Activated naive CD8-positive, alpha-beta T cell treated with anti-CD3 and anti-CD28 coated beads for 36 hours (primary cell): ENCODE measurements at places on chromosomes 16 and 17.

DNA sequence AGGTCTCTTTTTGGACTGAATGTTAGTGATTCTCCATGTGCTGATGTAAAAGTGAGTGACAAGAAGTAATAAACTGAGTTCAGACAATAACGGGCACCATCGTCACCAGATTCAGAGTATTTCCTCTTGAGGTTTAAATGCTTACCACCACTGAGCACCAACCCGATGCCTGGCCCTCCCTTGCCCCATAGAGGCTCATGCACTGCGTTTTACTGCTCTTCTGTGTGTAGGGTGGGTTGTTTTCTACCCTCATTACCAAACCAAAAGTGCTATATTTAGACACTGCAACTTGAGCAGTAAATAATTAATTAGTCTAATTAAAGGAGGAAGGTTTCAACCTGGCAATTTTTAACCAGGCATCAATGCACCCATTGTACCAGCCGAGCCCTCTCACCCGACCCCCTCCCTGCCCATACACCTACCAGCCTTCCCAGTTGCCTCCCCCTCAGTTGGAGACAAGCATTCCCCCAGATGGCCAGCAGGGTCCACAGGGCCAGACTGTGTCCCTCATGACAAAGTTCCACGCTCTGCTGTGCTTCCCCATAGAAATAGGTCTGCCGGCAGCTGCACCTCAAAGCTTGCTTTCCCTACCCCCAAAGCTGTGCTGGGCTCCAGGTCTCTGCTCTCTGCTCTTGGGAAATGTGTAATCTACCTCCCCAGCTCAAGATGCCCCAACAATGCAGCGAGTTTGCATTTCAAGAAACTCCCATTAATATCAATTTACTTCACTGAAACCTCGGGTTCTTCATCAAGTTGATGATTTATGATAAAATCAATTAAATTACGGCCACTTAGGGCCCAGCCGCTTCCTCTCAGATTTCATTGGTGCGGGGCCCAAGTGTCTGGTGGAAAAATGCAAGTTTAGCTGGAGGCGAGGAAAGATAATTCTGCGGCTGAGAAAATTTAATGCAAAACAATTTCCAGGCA, 16.0 kb downstream of the HOXB4 start:
- no peak for DNase-seq

GRCh38 chr17:81424151-81425017, 29.1 kb downstream of the BAHCC1 start:
- DNase-seq, result no peak

- no peak for DNase-seq
Measured at GRCh38 chr17:77555741-77556291, 402.7 kb upstream of the TNRC6C start.

- DNase-seq, result no peak
Measured at GRCh38 chr17:32936186-32936893, 8.4 kb downstream of the TMEM98 start.

- no peak for DNase-seq
Measured at GRCh38 chr16:72956124-72957064, 91.5 kb downstream of the ZFHX3 start.

DNA sequence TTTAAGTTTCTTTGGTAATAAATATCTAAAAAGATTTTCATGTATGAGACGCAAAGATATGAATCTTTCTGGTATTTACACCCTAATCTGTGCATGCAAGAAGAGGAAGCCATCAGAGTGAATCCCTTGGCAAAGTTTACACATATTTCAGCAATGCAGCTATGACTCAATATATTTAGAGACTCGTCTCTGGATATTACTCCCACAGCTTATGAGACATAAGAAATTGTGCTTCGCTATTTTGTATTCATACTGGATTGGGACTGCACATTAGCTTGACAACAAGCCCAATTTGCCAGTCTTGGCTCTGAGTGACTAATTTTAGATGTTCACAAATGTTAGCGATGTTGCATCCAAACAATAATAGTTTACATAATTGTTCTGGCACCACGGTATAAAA, 532.0 kb downstream of the CDH11 start:
- no peak for DNase-seq

DNA sequence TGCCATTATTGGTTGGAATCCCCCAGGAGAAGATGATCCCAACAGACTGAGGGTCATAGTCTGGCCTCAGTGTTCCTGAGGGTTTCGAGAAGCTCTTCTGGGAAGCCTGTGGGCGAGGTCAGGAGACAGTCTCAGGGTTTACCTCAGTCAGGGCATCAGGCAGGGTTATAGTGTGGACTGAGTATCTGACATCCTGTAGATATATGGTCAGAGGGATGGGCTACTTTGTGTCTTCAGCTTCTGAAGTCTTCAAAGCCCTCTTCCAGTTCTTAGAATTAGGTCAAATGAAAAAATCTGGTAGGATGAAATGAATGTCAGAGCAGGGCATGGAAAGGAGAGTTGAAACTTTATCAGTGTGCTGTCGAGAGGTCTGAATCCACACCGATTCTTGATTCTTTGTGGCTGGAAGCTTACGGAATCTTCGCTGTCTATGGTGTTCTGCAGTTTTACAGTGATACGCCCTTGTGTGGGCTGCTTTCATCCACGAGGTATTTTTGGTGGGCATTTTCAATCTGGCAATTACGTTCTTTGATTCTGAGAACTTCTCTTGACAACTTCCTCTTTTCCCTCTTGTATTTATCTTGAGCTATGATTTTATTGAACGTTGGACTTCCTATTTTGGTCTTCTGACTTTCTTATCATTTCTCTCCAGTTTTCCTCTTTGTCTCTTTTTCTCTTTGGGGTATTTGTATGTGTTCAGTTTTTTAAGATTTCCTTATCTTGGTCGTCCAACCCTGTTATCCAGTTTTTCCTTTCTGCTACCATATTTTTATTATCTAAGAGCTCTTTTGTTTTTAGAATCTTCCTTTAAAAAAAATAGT, 30.4 kb downstream of the BPTF start:
- peak; percentile 14 for DNase-seq

DNA sequence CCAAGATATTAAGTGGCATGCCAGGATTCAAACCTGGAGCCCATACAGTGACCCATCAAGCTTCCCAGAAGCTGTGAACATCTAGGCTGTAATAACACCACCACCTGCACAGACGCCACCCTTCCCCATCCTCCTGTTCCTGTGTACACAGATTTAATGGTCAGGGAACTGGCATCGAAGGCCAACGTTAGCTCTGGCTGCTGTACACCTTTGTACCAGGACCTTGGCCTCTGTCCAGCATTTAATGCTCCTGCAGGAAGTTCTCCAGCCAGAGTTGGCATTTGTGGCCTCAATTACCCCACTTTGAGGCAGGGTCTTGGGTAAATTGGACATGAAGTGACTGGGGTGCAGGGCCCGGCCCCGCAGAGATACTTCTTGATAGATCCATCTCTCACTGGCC, 49.3 kb downstream of the SCNN1B start:
- no peak for DNase-seq
